Pons (tissue), 1 donor: ENCODE measurements at places on chromosomes 3 and 15.

GRCh38 chr15:56367156-56367555, 1.9 kb downstream of the TEX9 start:
- DNase-seq: no peak

DNA sequence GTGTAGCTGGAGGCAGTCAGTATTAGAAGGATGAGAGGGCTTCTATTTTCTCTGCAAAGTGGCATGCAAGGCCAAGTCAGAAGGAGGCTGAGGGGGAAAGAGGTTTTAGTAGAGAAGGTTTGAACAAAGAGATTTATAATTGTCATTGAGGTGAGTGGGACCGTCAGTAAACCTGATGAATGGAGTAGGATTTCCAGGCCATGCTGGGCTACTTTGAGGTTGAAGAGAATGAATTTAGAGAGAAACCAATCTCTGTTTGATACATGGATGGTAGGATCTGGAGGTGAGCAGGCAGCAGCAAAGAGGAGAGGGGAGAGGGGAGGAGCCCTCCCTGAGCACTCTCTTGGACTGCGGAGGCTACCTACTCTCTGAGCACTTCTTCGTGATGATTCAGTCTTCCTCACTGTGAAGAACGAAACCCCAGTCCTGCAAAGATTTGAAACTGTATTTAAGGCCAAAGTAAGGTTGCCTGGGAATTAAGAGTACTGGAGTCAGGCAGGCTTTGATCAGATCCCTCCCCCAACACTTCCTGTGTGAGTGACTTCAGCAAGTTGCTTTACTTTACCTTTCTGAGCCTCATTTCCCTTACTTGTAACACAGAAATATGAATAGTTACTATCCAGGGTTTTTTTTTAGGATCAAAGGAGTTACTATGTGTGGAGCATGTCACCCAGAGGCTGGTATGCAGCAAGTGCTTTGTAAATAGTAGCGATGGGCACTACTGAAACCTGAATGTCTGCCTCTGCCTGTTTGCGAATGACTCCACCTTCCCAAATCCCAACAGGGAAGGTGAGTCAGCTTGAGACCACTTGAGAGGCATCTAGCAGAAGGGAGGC, 75.8 kb downstream of the RPL39L start:
- no peak for DNase-seq

DNA sequence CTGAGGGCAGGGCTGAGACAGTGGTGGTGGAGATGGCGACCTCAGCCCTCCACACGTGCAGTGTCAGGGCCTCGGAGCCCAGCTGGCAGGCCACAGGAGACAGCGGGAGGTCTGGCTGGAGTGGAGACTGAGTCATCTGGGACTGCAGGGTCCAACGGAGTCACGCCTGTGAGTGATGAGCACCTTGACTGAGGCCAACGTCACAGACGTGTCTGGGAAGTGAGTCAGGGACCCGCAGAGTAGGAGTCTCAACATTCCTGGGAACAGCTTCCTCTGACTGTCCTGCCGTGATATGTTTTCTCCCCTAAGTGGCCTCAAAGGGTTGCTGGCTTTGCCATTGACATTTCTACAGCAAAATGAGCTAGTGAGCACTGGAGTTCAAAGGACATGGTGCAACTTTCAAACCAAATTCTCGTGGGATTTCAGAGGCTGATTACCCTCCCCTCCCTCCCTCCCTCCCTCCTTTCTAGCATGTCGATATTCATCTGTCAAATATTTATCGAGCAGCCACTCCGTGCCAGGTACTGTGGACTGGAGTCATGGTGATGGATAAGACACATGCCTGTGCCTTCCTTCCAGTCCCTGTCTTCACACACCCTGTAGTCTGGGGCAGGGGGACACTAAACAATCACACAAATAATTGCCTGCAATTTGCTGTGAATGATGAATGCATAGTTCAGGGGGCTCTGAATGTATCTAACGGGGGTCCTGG, 53.3 kb upstream of the AMOTL2 start:
- no peak for DNase-seq

- no peak for DNase-seq
Measured at GRCh38 chr3:18825665-18826064, 322.6 kb upstream of the KCNH8 start.

DNA sequence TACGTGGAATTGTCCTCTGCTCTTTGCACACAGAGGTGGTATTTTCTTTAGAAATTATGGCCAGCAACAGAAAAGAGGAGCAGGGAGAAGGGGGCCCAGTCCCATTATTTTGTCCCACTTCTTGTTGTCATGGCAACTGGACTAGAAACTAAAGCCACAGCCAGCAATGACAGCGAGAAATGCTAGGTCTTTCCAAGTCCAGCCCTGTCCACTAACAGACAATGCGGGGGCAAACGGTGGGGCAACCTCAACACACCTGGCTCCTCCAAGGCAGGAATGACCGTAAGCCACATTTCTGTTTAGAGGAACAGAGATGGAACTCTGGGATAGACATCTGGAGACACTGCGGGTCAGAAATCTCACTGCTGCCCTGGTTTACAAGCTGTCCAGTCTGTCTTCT, 107.3 kb downstream of the RFTN1 start:
- no peak for DNase-seq

GRCh38 chr15:54481819-54482218, 503.6 kb downstream of the UNC13C start:
- DNase-seq: no peak

- DNase-seq: no peak
Measured at GRCh38 chr15:85620690-85621049, 174.1 kb downstream of the KLHL25 start.

DNA sequence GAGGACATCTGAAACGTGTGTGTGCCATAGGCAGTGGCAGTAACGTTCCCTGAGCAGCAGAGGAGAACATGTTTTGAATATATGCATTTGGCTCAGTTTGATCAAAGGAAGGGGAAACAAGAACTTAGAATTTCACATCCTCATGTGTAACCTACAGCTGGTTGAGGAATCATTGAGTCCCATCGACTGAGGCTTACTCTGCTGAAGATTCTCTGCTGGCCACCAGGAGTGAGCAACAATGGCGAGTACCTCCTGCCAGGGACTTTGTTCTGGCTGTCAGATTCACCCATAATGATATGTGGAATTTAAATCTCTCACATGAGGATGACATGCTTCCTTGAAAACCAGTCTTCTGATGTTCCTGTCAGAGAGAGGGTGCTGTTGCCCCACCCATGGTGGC, 21.3 kb downstream of the GORASP1 start:
- DNase-seq: no peak

DNA sequence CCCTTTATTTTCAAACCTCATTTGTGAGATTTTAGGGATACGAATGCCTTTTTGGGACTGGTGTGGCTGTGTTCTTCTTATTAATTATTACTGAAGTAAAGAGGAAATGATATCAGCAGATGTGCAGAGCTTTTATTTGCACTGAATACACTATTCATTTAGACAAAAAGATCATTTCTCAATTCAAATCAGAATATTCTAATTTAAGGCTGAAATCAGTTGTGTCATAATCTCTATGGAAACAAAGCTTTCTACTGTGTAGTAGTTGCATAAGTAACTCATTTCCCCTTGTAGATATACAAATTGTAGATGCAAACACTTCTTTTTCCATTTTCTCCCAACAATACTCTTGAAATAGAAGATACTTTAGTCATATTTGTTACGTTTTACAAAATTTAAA, 56.0 kb downstream of the PDE8A start:
- peak; percentile 82 for DNase-seq

DNA sequence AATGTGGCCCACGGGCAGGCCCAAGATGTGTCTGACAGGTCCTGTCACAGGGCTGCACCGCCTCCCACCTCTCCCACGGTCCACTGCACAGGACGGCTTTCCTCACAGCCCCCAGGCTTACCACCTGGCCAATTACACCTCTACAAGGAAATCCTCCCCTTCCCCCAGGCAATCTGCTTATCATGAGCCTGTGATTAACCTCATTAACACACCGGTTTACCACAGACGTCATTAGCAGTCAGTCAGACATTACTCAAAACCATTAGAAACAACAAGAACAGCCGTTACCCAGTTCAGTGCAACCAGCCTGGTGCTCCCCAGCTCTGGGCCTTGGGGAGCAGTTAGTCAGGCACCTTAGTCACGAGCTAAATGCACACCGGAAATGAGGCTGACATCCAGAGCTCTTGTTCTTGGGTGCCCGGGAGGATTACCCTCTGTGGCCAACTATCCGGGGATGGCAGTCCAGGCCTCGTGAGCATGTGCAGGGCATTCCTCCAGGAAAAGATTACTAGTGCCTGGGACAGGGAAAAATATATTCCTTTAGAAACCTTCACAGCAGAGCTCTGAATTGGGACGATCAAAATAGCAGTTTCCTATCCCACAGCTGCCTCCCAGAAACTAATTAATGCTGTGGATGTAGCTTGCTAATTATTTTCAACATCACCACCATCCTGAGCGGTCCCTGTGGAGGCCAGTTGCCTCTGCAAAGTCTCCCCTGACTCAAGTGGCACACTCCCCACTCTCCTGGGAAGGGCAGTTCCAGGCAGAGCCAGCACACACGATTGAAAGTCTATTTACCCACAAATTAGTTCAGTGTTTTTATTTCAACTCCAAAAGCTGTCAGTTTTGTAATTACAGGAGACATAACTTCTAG, 117.4 kb upstream of the ZBED2 start:
- DNase-seq: no peak

- no peak for DNase-seq
Measured at GRCh38 chr3:52492059-52492458, 3.1 kb upstream of the STAB1 start.

- DNase-seq: peak; percentile 28
Measured at GRCh38 chr3:459311-459670, 262.7 kb downstream of the CHL1 start.

DNA sequence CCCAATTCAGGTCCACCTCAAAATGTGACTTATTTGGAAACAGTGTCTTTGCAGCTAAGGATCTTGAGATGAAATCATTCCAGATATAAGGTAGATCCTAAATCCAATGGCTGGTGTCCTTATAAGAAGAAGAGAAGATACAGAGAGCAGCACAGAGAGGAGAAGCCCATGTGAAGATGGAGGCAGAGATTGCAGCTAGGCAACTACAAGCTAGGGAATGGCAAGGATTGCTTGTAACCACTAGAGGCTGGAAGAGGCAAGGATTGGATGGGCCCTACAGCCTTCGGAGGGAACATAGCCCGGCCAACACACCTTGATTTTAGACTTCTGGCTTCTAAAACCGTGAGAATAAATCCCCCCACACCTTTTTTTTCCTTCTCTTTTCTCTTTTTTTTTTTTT, 38.5 kb downstream of the SYN2 start:
- no peak for DNase-seq

GRCh38 chr15:60523056-60523455, 44.1 kb upstream of the ICE2 start:
- no peak for DNase-seq

DNA sequence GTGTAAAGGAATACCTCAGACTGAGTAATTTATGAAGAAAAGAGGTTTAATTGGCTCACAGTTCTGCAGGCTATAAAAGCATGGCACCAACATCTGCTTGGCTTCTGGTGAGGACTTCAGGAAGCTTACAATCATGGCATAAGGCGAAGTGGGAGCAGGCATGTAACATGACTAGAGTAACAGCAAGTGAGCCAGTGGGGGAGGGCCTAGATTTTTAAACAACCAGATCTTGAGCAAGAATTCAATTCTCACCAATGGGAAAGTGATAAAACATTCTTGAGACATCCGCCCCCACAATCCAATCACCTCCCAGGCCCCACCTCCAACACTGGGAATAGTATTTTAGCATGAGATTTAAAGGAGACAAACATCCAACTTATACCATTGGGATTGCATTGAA, 44.2 kb upstream of the BCL2A1 start:
- no peak for DNase-seq

GRCh38 chr15:60928970-60929369, 300.1 kb downstream of the RORA start:
- DNase-seq: no peak

- peak; percentile 75 for DNase-seq
Measured at GRCh38 chr15:84598993-84599392, 1.8 kb upstream of the ZSCAN2 start.

GRCh38 chr3:119033393-119034255, 1.0 kb downstream of the IGSF11 start:
- DNase-seq: peak; percentile 55

- no peak for DNase-seq
Measured at GRCh38 chr3:132867956-132868355, 145.7 kb upstream of the NPHP3 start.

GRCh38 chr3:70464876-70465275, 152.4 kb upstream of the MDFIC2 start:
- no peak for DNase-seq

GRCh38 chr3:156174229-156174847, 54.0 kb downstream of the KCNAB1 start:
- peak; percentile 56 for DNase-seq

- DNase-seq: no peak
Measured at GRCh38 chr3:52454938-52455282, 494 bp upstream of the NISCH start.

DNA sequence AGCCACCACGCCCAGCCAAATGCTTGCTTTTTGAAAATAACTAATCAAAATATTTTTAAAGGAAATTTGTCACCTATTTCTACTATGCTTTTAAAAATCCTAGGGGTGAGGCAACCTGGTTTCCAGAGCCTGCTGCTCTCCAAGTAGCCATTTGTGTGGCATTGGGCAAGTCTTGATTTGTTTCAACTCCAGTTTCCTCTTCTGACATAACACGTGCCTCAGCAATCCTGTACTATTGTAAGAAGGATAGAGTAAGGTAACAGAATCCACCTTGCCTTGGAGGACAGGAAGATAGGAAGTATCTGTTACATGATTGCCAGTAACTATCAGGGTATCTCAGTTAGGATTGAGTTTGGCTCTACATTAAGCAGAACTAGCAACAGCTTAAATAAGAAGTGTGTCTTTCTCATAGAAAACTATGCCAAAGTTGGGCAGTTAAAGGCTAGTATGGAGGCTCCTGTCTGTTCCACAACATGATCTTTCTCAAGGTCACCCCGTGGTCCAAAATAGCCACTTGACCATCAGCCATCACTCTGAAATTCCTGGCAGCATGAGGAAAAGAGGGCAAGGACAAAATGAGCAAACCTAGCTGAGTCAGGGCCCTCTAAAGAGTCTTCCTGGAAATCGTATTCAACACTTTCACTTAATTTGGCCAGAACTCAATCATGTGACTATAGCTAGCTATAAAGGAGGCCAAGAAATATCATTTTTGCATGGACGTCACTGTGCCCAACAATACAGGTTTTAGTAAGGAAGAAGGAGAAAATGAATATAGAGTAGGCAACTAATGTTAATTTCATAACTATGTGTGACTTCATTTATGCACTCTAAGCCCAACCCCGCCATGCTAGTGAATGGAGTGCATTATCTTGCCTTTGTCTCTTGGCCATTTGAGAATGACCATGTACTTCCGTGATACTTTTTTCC, 66.1 kb downstream of the HMG20A start:
- DNase-seq: no peak
